ENCODE measurements at places on chromosomes 6 and 20.

GRCh38 chr20:36866164-36866563 lies 9.8 kb upstream of the TLDC2 start:
- DNase-seq: no peak

- no peak for DNase-seq
Observed at GRCh38 chr6:33748841-33749240, 2.1 kb upstream of the IP6K3 start.

DNA sequence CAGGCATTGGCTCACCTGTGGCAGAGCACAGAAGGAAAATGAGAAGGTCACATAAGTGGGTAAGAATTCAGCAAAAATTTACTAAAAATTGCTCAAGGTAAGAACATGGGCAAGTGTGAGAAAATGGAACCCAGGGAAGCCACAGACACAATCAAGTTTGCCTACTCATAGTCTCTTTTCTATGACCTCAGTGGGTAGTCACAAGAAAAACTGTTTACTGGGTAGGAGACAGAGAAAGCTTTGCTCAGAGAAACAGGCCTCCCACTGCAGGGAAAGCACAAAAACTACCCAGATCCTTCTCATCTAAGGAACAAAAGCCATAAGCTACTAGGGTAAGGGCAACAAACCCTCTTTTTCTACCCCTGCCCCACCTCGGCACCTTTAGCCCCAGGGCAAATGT lies 35.2 kb downstream of the FAM184A start:
- DNase-seq: no peak

DNA sequence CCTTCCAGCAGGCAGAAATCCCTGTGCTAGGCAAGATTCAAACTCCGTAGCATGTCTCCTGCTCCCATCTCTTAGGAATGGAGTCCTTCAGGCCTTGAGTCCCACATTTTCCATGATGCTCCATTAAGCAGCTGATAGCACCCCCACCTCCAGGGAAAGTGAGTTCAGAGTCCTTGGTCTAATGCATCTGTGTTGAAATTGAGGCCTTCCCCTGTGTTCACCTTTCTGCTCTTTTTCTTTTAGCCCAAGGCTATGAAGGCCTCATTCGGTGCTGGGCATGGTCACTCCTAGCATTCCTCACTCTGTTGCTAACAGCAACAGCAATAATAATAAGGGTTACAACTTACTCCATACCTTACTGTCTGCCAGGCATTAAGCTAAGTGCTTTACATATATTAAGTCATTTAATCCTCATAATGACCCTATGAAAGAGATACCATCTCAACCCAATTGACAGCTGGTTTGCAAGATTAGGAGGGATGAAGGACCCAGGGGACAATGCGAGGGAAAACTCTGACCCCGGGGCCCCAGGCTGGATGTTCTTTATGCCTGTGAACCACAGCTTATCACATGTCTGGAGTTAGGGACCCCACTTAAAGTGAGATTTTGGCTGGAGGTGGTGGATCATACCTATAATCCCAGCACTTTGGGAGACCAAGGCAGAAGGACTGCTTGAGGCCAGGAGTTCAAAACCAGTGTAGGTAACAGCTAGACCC lies 17.5 kb upstream of the PANK2 start:
- DNase-seq: no peak

GRCh38 chr6:160812097-160812496 lies 110.1 kb downstream of the PLG start:
- DNase-seq: no peak

DNA sequence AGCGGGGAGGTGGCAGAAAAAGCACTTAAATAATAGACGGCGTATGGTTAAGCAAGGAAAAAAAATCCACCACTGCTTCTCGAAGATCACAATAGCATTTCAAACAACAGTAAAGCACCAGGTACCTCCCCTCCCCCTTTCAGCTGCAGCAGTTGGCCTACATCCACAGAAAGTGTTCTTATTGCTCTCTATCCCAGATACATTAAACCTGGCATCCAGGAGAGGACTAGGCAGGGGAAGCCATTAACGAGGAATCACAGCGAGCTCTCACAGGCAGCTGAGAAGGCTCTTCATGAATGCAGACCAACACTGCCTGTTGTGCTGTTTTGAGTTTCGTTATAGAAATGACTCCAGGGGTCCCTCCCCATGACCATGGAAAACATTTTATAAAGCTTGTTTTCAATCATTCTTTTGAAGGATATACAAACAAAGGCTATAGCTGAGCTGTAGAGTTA lies 11.8 kb downstream of the FYN start:
- no peak for DNase-seq

- no peak for DNase-seq
Observed at GRCh38 chr6:108621117-108621516, 60.4 kb downstream of the FOXO3 start.

DNA sequence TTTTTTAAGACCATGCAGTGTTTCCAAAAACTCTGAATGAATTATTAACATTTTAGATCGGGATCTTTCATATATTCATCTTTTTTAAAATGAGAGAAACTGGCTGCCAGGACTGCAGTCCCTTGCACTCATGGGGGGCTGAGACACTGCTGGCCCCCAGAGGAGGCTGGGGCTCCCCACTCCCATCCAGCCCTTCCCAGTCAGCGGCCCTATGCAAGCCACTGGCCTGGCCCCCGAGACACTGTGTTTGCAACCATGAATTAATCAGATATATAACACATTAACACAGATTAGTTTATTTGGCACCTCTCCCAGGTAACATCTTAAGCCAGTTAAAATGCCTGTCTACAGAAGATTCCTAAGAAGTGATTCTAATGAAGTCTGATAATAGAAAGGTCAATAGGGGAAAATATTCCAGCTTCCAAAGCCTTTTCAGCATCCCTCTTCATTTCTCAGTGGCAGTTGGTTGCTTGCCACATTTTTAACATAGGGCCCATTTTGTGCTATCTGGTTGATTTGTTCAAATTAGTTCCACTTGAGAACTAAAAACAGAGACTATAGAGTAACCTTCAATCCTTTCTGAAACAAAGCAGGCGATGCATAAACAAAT lies 184.4 kb upstream of the FBXL4 start:
- no peak for DNase-seq

DNA sequence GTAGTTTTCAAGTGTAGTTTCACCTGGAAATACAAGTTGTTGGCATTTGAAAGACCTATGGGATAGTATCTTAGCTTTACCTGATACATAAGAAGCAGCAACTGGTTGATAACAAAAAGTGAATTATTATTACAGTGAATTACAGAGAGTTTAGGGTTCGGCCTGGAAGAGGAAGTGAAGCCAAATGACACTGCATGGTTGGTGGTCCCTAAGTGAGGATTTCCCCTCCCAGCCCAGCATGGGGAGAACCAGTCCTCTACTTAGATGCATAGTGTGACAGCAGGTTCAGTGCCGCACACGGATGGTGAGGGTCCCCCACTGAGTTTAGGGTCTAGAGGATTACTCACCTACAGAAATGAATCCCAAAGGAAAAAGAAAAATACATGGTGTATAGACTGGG lies 18.1 kb downstream of the HLA-DPB1 start:
- no peak for DNase-seq

GRCh38 chr6:1255636-1256365 lies 56.1 kb upstream of the FOXQ1 start:
- DNase-seq: no peak

- no peak for DNase-seq
Observed at GRCh38 chr6:40479706-40480105, 107.5 kb downstream of the LRFN2 start.

- DNase-seq: no peak
Observed at GRCh38 chr20:47710665-47711045, 74.6 kb downstream of the SULF2 start.

- DNase-seq: no peak
Observed at GRCh38 chr6:169935861-169936260, 184.4 kb downstream of the ERMARD start.
